ENCODE measurements at places on chromosomes 4 and X.

- DNase-seq: no peak
Measured at GRCh38 chr4:153962311-153963039, 173.6 kb upstream of the SFRP2 start.

- no peak for DNase-seq
Measured at GRCh38 chr4:138110815-138111214, 131.3 kb downstream of the SLC7A11 start.

GRCh38 chr4:84905646-84906045 lies 60.8 kb downstream of the WDFY3 start:
- no peak for DNase-seq

DNA sequence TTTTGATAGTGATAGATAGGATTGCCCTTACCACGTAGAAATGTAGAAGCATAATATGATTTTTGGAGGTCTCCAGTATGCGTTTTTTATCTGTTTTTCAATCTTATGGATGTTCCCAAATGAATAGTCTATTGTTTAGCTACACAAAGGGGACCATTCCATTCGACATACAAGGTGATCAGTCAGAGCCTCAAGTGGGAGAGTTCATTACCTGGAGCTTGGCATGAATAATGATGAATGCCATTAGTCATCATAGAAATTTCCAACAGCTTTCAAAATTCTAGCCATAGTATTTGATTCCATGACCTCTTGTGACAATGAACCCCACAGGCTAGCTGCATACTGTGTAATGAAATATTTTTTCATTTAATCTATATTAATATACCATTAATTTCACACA lies 123.6 kb downstream of the PDHA2 start:
- no peak for DNase-seq

GRCh38 chrX:100379388-100379986 lies 30.6 kb downstream of the PCDH19 start:
- DNase-seq: no peak

GRCh38 chr4:87067124-87067885 lies 132.5 kb downstream of the AFF1 start:
- no peak for DNase-seq

Data from inflammatory macrophage (primary cell).